Smooth muscle cell of the pulmonary artery (primary cell): ENCODE measurements at places on chromosomes 4 and X. TPM values are rescaled to one million over a fixed set of nuclear protein-coding genes. Genes with fewer than 3 reads are reported as not detected.

The PRDM5 gene
- 8.2 and 10.1 TPM in 2 replicates for total RNA-seq

The ART3 gene
- total RNA-seq = not detected in 2 replicates

The TLL1 gene
- total RNA-seq = 0.10 and 1.6 TPM in 2 replicates

The VCX gene
- total RNA-seq = not detected in 2 replicates

The RNF128 gene
- total RNA-seq = 2.3 and 6.7 TPM in 2 replicates

The RRH gene
- total RNA-seq = not detected in 2 replicates

The HTR2C gene
- total RNA-seq = not detected in 2 replicates

The PDGFRA gene
- total RNA-seq = 298 and 562 TPM in 2 replicates

The PHEX gene
- total RNA-seq = 0.46 and 1.4 TPM in 2 replicates

The LAMP2 gene
- 265 and 289 TPM in 2 replicates for total RNA-seq

The GIMD1 gene
- not detected in 2 replicates for total RNA-seq

The TRMT2B gene
- 13.0 and 14.9 TPM in 2 replicates for total RNA-seq

The GRPR gene
- total RNA-seq = 0.07 TPM in 1 of 2 replicates, not detected in the other

The INTS6L gene
- 3.6 TPM in 2 replicates for total RNA-seq

The TKTL2 gene
- not detected in 2 replicates for total RNA-seq

The DMRTC1 gene
- not detected in 2 replicates for total RNA-seq

The GPAT3 gene
- 0.72 and 14.1 TPM in 2 replicates for total RNA-seq

The L1CAM gene
- 4.6 and 6.7 TPM in 2 replicates for total RNA-seq

The CNGA1 gene
- total RNA-seq = 0.46 and 4.5 TPM in 2 replicates
